ENCODE measurements at places on chromosomes 1 and 21.

DNA sequence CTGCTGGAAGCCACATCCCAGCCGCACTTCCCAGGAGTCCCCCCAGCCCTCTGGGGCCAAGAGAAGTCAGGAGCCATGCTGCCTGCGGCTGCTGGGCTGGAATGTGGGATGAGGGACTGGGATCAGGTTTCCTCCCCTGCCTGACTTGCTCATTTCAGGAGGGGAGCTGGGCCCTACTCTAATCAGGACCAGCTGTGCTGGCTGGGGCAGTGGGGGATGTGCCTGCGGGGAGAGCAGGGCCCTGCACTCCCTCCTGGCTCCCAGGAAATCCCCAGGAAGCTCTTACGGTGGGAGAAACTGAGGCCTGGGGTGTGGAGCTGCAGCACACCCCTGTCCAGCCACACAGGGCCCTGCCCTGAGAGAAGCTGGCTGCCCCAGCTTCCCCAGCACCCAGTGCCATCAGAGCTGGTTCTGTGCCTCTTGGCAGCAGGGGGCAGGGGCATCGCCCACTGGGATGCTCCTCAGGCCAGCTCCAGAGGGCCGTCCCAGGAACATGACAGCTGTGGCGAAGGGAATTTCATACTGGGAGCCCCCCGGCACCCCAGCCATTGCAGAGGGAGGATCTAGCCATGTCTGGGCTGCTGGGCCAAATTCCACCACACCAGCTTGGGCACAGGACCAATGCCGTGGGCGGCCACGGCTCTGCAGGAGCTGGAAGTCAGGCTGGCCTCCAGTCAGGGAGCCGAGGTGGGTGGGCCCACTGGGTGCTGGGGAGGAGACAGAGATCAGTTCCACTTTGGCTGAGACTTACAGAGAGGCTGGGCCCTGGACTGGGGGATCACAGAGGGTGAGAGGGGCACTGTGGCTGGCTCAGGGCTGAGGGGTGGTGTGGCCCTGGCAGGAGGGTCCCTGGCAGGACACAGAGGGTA, 21.3 kb upstream of the PRSS38 start:
- peak; percentile 54 for DNase-seq

DNA sequence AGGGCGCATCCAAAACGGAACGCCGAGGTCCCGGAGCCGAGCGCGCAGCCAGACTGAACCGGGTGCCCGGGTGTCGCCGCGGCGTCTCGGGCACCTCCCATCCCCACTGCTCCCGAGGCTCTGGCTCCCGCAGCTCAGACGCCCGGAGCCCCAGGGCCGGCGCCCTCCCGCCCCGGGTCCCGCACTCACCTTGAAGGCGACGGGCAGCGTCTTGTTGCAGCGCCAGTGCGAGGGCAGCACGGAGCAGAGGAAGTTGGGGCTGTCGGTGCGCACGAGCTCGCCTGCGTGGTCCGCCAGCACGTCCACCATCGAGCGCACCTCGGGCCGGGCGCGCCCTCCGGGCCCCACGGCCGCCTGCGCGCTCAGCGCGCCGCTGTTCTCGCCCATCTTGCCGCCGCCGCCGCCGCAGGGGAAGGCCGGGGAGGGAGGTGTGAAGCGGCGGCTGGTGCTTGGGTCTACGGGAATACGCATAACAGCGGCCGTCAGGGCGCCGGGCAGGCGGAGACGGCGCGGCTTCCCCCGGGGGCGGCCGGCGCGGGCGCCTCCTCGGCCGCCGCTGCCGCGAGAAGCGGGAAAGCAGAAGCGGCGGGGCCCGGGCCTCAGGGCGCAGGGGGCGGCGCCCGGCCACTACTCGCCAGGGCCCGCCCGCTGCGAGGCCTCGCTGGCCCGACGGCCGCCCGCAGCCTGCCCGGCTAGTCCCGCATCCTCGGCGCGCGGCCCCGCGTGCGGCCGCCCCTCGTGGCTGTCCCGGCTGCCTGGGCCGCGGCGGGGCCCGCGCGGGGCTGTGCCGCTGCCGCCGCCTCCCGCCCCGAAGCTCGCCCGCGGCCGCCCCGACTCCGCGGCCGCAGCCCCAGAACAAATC, 447 bp downstream of the RUNX3 start:
- DNase-seq = peak; percentile 41

DNA sequence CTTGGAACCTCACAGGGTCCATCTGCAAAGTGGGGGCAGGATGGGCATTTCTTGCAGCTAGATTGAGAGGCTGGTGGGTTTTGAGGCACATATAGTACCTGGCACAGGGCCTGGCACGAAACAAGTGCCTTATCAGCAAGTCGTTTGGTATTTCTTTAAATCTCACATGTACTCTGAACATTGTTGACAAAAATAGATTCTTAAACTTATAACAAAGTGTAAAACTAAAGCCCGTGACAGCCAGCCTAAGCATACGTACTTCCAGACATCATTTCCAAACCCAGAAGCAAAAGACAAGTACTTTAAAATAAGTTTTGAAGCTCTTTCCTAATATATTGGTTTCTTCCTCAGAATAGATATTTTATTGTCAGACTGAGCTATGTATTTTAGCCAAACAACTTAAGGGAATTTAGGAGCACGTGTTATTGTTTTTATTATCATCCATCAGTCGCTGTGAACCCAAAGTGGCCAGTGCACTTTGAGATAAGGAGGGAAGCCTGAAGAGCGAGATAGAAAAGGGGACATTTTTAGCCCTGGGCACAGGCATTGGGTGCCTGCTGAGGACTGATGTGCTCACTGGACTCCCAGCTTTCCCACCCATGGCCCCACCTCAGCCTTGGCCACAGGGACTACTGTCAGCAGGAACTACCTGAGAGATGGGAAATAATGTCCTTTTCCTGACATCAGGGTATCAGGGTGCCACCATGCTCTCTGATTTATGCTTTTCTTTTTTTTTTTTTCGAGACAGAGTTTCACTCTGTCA, 3.0 kb downstream of the FBLIM1 start:
- DNase-seq = no peak

GRCh38 chr1:168645721-168646120, 69.3 kb downstream of the XCL1 start:
- no peak for DNase-seq

DNA sequence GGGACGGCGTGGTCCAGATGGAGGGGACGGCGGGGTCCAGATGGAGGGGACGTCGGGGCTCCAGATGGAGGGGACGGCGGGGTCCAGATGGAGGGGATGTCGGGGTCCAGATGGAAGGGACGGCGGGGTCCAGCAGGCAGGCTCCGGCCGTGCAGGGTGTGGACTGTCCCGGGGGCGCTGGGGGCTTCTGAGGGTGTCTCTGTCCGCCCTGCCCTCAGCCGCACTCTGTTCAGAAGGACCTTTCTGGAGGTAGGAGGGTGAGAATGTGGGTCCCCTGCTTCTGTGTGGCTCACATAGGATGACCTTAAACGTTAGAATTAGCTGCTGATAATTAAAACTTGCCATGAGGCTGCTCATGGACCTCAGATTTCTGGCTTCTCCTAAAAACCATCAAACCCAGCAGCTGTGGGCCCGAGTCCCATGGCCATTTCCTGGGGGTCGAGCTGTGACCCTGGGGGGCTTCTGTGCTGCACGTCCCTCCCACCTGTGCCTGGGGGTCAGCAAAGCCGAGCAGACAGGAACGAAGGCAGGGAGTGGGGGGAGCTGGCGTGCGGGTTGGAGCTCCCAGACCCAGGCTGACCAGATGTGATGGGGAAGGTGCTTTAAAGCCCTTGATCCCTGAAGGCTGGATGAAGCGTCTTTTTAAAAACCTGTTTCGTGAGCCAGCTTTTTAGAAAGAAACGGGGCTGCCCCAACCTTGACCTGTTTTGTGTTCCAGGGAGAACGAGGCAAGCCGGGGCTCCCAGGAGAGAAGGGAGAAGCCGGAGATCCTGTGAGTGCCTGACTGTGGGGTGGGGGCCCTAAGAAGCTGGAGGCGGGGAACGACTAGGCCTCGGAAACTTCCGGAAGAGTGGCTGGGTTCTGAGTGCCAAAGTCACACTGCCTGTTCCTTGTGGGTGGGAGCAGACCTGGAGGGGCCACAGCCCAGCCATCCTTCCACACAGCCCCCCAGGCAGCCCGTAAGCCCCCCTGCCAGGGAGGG, 7.1 kb downstream of the COL6A1 start:
- DNase-seq = no peak

GRCh38 chr21:17372200-17372599, 140.6 kb upstream of the CXADR start:
- no peak for DNase-seq

- no peak for DNase-seq
These were observed 14.5 kb downstream of the VAV3 start for GRCh38 chr1:107950464-107950863.

GRCh38 chr1:14659913-14660312, 61.4 kb downstream of the KAZN start:
- no peak for DNase-seq

DNA sequence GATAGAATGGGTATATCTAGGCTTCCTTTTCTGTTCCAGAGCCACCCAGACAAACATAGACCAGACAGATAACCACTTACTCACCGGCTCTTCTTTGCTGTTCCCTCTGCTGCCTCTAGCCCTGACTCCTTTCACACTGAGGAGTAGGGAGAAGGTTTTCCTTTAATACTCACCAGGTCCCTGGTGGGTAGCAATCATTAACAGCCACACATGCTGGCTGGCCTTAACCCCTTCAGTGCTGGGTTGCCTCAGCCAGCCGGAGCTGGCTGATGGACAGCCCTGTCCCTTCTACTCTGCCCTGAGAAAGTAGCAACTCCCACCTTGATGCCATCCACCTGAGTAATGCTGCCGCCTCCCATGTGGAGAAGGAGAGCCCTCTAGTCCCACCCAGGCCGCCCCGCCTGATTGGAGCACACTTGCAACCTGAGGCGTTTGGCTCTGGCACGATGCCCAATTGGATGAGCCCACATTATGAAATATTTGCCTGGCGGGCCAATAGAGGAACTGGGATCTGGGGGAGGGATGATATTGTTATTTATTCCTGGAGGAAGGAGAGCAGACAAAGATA, 71.6 kb downstream of the PLEKHA6 start:
- no peak for DNase-seq

- DNase-seq = no peak
These were observed 28.6 kb downstream of the SGIP1 start for GRCh38 chr1:66562561-66562960.

DNA sequence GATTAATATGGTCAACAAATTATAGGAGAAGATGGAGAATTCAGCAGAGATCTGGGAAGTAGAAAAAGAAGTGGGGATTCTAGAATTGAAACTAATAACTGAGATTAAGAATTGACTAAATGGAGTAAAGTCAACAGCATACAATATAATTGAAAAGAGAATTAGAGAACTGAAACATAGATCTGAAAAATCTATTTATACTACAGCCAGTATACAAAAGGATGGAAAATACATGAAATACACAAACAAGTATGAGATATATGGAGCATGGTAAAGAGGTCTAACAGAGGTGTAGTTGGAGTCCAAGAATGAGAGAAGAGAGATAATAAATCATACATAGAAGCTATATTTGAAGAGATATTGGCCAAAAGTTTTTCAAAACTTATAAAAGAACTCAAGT, 235.2 kb downstream of the FGGY start:
- no peak for DNase-seq

- no peak for DNase-seq
These were observed 847.8 kb downstream of the MRPL39 start for GRCh38 chr21:24759348-24760075.

Data from neuronal stem cell (in vitro differentiated cells).